ENCODE measurements at places on chromosomes 6 and 20.

DNA sequence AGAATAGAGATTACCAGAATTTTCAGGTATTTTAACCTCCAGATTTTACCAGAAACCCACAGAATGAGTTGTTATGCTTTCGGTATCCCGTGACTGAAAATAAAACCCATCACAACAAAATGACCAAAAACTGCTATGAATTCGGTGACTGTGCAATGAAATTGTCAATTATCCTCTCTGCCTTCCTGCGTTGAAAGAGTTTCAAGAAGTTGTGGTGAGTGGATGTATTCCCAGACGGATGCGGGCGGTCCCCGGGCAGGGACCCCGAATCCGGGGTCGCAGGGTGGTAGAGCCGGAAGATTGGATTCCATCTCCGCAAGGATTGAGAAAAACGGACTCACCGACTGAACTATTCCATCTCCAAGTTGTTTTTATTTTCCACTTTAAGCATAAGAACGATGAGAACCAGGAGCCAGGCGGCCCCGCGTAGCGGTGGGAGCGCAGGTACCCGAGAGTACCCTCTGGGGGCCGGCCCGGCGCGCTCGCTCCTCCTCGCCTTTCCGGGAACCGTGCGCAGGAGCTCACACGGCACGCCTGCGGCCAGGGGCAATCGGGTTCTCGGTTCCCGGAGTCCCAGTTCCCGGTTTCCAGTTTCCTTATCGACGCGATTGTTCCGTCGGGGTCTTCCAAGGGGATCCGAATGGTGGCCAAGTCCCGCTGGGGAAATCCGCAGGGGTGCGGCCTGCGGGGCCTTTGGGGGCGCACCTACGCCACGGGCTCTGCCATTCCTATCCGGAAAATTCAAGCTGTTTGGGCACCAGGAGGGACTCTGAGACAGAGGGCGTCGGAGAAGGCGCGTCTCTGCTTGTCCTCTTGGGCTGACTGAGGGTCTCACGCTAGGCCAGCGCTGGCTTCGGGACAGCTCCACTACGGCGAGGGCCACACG is 104.9 kb upstream of the PRDM1 start:
- DNase-seq: no peak

DNA sequence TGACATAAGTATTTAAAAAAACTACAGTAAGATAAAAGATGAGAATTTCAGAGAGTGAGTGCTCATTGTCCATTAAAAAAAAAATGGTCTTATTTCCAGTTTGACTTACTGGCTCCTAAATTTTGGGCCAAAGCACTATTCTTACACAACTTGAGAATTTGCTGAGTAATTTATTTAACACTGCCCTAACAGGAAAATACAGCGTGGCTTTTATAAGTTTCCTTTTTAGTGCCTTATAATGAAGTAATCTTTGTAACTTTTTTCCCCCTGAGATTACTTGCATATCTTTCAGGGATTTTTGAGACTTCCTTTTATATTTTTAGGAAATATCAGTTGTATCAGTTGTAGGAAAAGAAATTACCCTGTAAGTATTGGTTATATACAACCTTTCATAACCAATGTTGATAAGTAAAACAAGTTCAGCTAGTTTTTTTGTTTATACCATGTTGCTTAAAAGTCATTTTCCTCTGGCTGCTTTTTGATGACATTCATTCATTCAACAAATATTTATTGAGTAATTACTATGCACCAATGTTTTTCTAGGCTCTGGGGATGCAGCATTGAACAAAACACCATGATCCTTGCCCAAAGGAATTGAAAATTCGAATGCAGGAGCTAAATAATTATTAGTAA is 106.4 kb upstream of the SGK1 start:
- no peak for DNase-seq

DNA sequence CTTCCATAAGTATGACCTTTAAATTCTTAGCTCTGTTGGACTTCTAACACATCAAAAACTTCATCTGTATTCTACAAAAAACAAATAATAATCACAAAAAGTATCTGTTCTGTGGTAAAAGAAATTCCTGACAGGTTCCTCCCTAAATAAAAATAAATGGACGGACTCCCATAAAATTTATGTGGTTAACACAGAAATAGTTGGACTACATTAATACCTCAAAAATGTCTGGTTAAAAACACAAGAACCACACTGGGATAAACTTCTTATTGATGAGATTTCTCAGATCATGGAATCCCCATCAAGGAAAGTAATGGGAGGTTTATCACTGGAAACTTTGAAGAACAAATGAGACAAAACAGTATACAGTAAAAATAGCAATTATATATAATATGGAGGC is 172.4 kb downstream of the MOXD1 start:
- no peak for DNase-seq

DNA sequence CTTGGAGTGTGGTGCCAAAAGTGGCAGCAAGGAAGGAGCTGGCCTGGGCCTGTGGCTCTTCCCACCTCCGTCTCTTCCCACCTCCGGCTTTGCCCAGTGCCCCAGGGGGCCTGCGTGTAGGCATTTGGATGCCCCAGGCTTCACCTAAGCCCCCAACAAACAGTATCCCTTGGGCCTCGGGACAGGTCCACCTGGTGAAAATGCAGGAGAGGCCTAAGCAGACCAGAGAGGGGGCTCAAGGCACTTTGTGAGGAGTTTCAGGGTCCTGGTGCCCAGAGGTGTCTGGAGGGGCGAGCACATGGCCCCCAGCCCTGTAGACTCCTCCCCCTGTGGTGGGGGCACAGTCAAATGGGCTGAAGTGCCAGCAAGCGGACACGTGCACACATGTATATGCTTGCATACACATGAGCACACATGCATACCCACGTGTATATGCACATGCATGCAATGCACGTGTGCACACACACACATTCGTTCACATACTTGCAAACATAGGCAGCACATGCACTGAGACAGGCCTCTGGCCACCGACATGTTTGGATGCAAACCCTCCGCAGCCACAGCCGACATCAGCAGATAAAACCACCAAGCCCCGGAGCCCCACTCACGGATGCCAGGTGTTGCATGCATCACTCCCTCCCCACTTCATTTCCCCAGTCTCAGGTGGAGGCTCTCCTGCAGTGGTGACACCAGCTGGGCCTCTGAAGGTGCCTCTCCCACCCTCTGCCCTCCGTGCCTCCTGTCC is 124.5 kb downstream of the TAF4 start:
- DNase-seq: no peak

DNA sequence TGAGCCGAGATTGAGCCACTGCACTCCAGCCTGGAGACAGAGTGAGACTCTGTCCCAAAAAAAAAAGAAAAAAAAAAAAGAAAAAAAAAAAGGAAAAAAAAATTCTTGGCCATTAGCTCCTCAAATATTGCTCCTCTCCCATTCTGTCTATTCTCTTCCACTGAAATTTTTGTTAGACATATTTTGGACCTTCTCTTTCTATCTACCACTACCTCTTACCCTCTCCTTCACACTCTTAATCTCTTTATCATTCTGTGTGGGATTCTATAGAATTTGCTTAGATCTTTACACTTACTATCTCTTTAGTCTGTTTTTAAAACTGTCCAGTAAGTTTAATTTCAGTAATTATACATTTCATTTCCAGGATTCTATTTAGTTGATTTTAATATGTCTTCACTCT is 85.0 kb downstream of the IRAK1BP1 start:
- no peak for DNase-seq

DNA sequence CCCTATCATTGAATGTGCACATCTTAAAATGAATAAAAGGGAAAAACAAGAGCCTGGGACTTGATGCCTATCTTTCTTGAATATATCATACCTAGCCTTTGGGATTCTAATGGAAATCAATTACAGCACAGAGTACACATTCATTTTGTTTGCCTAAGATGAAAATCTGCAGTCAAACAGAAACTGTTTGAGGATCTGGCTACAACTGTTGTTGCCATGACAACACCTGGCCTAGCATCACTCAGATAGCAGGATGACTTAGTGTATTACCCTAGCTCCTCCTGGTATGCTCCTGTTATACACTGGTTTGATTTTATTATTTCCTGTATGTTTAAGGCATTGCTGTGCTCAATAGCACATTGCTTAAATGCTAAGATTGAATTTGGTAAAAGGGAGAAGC is 71.5 kb upstream of the LAMP5 start:
- no peak for DNase-seq

DNA sequence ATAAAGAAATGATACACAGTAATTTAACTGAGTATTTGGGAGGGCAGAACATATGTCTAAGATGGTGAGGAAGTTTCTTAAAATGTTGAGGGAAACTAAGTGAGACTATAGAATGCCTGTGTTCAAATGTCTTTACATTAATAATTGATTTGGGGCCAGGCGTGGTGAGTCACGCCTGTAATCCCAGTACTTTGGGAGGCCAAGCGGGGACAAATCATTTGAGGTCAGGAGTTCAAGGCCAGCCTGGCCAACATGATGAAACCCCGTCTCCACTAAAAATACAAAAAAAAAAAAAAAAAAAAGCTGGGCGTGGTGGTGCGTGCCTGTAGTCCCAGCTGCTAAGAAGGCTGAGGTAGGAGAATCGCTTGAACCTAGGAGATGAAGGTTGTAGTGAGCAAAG is 66.7 kb downstream of the THEMIS start:
- DNase-seq: no peak

GRCh38 chr6:14459315-14459714 is 341.7 kb downstream of the CD83 start:
- no peak for DNase-seq

GRCh38 chr6:3426091-3426926 is 30.5 kb downstream of the SLC22A23 start:
- no peak for DNase-seq

DNA sequence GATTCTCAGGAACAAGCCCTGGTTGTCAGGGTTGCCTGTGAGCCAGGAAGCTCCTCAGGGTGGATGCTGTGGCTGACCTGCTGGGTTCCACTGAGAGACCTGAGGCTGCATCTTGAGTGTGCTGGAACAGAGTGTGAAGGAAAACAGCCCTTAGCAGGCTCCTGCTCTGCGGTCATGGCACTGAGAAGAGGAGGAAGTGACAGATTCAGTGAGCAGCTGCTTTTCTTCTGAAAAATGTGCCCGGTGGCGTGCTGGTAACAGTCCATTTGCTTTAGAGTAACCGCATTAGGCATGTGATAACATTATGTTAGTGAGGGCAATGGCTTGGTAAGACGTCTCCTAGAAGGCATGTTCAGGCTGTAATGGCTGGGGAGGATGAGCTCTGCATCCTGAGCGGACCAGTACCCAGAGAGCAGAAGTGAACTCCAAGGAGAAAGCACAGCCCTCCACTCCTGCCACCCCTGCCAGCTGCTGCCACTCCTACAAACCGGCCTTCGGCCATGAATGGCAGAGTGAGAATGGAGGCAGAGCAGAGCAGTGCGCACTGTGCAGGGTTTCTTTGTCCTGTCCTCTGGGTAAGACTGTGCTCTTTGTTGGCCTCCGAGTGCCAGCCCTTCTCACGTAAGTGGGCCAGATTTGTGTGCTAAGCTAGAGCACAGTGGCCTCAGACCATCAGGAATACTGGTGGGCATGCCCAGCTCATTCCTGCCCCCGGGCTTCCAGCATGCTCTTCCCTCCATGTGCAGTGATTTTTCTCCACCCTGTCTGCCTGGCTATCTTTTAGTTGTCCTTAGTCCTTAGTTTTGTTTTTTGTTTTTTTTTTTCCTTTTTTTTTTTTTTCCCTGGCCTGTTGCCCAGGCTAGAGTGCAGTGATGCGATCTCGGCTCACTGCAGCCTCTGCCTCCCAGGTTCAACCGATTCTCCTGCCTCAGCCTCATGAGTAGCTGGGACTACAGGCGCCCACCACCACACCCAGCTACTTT is 98.1 kb upstream of the VSTM2L start:
- no peak for DNase-seq

- DNase-seq: no peak
Measured at GRCh38 chr6:160031442-160031841, 62.6 kb downstream of the IGF2R start.

GRCh38 chr6:151240036-151240685 is 394 bp downstream of the AKAP12 start:
- DNase-seq: no peak

- no peak for DNase-seq
Measured at GRCh38 chr6:83824388-83824801, 28.8 kb upstream of the RIPPLY2 start.

- DNase-seq: no peak
Measured at GRCh38 chr6:52209770-52210169, 23.6 kb downstream of the IL17A start.

- DNase-seq: no peak
Measured at GRCh38 chr20:19451923-19452295, 239.5 kb downstream of the SLC24A3 start.

Data from stimulated activated CD8-positive, alpha-beta memory T cell treated with anti-CD3 and anti-CD28 coated beads, Interleukin-4, amount 100 ng/mL, for 1 hour (primary cell).